ENCODE measurements at places on chromosomes 7 and 10.
A peak's percentile ranks its signal among the peaks of the same experiment; 100 is the strongest.

DNA sequence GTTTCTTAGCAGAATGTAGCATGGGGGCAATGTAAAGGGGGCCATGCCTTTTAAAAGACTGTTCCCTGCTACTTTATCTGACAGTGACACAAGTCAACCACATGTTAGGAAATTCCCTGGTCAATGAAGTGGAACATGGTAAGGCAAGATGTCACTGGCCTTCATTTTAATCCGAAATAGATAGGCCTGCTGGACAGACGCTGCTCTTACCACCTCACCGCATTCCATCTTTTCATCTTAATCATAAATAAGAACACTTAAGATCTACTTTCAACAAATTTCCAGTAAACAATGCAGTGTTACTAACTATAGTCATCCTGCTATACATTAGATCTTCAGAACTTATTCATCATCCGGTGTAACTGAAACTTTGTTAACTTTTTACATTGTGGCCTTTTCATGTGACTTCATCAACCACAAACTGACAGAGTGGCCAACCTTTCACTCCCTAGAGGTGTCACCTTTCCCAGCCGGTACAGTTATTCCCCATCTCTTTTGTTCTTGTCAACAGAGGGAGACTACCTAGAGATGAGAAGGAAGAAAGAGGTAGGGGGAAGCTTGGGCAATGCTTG lies 15.6 kb downstream of the ASB4 start:
- no peak for DNase-seq

GRCh38 chr10:23754941-23755340 lies 316.1 kb downstream of the OTUD1 start:
- DNase-seq = no peak

DNA sequence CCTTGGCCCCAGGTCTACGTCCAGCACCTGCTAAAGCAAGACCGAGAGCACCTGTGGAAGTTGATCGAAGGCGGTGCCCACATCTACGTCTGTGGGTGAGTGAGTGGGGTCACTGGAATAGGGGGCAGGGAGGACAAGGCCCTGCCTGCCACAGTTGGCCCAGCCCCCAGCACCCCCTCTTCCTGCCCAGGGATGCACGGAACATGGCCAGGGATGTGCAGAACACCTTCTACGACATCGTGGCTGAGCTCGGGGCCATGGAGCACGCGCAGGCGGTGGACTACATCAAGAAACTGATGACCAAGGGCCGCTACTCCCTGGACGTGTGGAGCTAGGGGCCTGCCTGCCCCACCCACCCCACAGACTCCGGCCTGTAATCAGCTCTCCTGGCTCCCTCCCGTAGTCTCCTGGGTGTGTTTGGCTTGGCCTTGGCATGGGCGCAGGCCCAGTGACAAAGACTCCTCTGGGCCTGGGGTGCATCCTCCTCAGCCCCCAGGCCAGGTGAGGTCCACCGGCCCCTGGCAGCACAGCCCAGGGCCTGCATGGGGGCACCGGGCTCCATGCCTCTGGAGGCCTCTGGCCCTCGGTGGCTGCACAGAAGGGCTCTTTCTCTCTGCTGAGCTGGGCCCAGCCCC lies 8.1 kb downstream of the TMEM120A start:
- DNase-seq = no peak

DNA sequence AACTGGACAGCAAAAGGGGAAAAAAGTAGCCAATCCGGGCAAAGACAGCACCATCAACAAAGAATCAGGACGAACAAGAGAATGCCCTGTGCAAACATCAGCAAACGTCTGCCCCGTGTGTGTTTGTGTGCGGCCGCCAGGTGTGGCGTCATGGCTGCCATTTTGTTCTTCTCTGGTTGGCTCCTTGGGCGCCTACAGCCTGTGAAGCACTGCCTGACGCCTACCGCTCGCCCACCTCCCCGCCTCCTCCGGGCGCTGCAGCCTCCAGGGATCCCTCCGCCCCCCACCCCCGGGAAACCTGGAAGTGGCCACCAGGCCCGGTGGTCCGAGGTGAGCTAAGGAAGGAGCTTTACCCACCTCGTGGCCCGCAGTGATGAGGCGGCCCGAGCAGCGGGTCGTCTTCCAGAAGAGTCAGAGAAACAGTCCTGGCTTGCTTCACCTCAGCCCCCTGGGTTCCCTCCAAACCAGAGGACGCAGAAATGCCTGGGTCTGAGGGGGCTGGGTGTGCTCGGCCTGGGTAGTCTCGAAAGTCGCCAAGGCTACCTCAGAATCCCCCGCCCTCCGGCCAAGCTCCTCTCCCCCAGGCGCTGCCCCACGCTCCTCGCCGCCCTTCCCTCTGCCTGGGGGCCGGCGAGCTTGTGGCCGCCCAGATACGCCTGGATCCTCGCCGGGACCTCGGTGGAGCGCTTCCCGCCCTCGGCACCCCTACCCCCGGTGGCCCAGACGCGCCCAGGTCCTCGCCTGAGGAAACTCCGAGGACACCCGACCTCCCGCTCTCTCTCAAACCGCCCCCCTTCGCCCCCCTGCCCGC lies 61.8 kb upstream of the IL6 start:
- no peak for DNase-seq

DNA sequence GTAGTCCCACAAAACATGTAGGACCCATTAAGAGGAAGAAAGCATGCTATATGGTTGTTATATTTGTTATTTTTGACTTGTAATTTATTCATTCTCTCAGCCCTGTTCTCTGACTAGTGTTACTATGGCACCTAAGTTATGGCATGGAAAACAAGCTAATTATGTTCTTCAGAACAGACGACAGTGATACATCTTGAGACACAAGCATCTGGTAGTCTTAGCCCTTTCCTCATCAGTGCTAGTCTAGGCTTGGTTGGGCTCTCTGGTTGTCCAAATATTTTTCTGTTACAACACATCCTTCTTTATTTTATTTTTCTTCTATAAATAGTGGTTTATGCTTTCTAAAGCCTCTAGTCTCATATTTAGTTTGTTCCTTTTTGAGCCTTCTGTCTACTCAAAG lies 308.3 kb upstream of the KAT6B start:
- DNase-seq = no peak

- DNase-seq = no peak
Measured at GRCh38 chr7:96380111-96380512, 58.2 kb upstream of the SLC25A13 start.

GRCh38 chr10:33791272-33791660 lies 456.8 kb upstream of the NRP1 start:
- DNase-seq = no peak

- DNase-seq = no peak
Measured at GRCh38 chr7:141178486-141179135, 104.7 kb downstream of the TMEM178B start.

- DNase-seq = no peak
Measured at GRCh38 chr7:151704960-151705635, 171.8 kb downstream of the PRKAG2 start.

DNA sequence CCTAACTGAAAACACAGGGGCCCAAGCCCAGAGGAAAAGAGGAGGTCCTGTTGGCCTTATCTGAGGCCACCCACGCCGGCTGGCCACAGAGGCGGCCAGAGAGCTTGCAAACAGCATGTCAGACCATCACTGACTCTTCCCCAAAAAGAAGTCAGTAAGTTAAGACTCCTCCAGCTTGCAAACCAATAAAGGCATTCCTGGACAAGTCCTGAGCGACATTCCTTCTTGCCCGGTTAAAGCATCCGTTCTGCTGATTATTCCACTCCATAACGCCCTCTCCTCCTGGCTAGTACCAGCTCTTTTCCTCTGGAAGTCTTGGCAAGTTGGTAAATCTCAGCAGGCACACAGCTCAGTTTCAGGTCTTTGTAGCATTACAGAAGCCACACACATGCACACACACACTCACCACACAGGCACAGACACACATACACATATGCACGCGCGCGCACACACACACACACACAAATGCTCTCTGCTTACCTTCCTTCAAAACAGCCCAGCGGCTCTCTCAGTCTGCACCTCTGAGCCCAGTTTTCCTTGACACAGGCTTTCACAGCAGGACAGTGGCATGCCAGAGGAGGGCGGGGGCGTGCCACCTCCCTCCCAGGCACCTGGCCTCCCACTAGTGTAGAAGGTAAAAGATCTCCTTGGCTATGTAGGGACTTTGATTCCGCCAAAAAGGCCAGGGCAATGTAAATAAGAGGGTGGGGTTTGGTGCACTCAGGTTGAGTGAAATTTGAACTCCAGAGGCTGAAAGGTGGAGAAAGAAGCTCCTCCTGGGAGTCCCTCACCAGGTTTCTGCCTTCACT lies 201.4 kb downstream of the TNS3 start:
- DNase-seq = no peak

DNA sequence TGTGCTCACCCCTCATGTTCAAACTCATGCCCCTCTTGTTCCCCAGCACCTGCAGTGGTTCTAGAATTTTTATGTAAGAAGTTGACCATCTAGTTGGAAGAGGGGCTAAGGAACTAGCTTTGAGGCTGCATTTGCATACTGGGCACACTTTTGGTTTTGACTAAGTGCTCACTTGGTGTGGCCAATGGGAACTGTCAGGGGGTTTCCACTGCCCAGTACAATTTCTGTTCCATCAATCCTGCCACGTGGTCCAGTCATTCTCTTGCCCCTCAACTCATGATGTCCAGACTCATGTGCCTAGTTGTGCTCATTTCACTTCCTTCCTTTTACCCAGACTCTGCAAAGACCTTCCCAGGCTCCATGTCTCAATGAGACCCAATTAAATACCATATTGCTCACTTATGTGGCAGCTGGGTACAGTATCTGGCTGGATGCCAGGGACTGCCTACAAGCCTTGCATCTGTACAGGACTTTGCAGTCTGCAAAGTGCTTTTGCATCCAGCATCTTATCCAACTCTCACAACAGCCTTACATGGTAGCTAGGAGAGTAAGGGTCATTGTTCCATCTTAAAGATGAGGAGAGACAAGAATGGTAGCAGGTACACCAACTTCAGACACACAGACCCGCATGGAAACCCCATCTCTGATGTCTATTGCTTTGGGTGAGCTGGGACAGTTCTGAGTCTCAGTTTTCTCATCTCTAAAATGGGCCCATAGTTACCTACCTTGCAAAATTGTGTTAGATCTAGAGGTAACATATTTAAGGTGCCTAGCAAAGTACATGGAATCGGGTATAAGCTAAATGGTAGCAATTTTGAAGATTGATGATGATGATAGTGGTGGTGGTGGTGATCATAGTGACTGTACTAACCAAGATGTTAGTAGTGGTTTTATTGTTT lies 30.1 kb upstream of the KCNMA1 start:
- DNase-seq = no peak

GRCh38 chr7:93092757-93093370 lies 24.9 kb downstream of the SAMD9 start:
- no peak for DNase-seq

DNA sequence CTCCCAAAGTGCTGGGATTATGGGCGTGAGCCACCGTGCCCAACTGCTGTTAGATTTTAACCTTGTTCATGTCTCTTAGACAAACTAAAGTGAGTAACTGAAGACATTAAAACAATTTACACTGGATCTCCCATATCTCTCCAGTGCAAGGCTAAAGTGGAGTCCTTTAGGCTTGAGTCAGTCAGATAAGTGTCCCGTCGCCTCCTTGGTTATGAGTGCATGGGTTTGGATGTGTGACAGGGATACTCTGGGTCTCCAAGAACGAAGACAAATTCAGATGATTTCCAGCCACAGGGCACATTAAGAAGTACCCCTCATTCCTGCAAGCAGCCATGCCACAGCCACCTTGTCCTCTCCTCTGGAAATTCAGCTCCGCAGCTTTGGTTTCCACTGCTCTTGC lies 66.1 kb upstream of the PDZD8 start:
- no peak for DNase-seq

- DNase-seq = no peak
Measured at GRCh38 chr7:14850039-14850438, 52.5 kb downstream of the DGKB start.

GRCh38 chr10:10128387-10128786 lies 889.3 kb upstream of the CELF2 start:
- no peak for DNase-seq

DNA sequence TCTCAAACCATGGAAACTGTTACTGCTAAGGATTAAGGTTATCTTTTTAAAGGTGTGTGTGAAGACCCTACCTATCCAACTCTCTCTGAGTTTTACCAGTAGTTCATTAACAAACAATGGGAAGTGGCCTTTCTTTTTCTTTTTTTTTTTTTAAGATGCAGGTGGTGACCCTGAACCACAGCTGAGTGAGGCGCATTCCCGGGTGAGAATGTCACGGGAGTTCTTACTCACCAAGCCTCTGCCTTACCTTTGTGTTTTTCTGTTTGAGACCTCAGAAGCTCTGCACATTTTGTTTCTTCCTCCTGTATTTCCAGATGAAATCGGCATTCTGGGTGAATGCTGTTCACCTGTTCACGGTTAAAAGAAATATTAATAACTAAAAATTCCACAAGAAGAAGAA lies 2.5 kb downstream of the VIPR2 start:
- DNase-seq = no peak

- no peak for DNase-seq
Measured at GRCh38 chr10:132987671-132988571, 45.6 kb upstream of the CFAP46 start.

DNA sequence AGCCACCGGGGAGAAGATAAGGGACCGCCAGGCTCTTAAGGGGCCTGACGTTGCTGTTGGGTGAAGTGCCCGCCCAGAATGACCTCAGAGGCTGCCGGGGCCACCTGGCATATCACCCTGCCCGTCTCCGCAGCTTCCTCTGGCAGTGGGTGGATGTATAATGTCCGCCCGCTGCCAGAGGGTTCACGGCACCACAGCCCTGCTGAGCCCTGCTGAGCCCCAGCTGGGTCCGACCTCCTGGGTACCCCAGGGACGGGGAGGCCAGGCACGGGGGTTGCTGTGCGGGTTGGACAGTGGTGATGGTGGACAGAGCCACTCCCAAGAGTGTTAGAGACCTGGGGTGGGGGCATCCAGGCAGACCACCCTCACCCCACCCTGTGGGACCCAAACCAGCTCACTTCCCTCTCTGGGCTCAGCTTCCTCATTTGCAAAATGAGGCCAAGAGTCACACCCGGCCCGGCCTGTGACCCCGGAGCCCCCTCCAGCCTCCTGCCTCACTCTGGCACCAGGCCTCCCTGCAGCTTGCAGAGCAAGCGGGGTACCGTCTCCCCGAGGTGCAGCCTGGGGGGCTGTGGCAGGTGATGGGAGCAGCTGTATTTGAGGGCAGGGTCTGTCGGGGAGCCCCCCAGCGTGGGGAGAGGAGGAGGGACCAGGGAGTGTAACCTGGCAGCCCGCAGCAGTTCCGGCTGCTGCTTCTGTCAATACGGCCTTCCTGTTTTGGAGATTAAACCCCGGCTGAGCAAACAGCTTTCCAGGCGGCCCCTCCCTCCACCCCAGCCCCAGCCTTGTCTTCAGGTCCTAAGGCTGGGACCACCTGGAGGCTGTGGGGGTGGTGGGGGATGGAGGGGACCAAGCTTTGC lies 8.4 kb upstream of the LFNG start:
- DNase-seq = peak; percentile 54

All from activated T-helper 1 cell treated with Interleukin-2 at 50 U/mL for 16 hours (primary cell).